ENCODE measurements at places on chromosomes 13 and 19. TPM values are rescaled to one million over a fixed set of nuclear protein-coding genes. Genes with fewer than 3 reads are reported as not detected.

- DNase-seq, result no peak
Observed at GRCh38 chr19:19873381-19873780, 7.7 kb downstream of the ZNF253 start.

GRCh38 chr19:40512473-40513344 lies 45.9 kb downstream of the SPTBN4 start:
- peak; percentile 11 for DNase-seq

- no peak for DNase-seq
Observed at GRCh38 chr13:80458543-80458942, 117.6 kb upstream of the SPRY2 start.

The ZNF418 gene
- total RNA-seq, result 4.2 TPM

DNA sequence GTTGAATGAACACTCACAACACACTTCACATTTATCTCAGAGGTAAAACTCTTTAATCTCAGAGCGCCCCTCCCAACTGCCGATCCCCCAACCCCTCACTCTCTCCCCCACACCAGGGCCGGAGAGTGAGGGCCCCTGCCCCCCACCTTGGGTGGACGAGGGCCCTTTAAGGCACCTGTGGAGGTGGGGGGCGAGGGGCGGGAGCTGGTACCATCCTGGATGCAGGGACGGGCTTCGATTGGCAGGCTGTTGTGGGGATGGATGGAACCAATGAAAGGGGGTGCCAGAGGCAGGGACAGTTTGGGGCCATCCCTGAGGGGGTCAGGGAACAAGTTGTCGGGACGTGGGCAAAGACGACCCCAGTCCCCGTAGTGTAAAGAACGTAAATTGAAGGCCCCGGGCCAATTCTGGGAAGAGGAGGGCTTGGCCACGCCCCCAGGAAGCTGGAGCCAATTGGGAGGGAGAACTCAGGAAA lies 1.7 kb upstream of the PNKP start:
- DNase-seq, result no peak

DNA sequence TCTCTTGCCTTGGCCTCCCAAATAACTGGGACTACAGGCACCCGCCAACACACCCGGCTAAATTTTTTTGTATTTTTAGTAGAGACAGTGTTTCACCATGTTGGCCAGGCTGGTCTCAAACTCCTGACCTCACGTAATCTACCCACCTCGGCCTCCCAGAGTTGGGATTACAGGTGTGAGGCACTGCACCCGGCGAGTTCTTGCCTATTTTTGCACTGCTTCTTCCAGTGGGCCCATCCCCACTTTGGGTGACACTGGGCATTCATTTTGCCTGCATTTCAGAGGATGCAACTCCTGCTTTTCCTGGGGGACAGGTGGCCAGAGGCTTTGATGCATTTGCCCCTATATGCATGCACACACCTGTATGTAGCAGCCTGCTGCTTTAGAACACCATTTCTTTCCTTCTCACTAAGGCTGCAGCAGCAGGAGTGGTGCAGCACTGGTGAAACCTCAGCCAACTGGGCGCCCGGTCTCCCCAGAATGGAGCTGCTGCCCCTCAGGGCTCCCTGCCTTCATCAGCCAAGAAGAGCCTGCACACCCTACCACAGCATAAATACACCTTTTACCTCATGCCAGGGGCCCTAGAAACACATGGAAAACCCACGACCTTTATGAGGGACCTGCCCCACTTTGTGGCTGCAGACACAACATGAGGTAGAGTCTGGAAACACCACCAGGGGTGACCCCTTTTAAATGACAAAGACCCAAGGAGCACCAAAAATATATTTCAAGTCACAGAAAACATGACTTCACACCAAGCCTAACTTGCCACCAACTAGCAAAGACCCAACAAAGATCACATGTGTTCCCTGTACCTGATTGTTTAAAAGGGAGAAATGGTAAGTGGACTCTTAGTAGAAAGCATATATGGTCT lies 36.8 kb upstream of the POP4 start:
- no peak for DNase-seq

DNA sequence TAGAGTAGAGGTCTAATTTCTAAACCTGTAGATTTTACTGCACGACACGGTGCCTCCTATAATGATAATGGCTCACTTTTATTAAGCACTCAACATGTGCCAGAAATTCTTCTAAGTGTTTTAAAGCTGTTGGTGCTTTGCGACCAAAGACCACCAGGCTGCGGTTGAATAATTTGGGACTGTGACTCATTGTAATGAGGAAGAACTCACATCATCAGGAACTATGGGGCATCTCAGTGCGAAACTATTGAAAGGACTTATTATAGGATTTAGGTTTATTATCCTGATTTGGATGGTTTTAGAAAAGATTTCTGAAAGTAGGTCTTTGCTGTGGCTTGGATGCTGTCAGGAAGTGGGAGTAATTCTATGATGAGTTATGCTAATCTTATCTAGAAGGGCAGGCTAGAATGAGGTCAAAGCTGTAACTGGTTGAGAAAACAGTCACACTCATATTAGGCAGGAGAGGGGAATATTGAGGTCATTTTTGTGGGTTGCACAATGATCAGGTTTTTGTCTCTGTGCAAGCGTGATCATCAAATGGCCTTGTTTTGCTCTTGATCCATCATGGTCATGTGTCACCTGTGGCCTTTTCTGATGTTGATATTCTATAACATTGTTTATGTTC lies 266.8 kb downstream of the PCDH20 start:
- no peak for DNase-seq

GRCh38 chr13:28528848-28529247 lies 33.9 kb upstream of the FLT1 start:
- no peak for DNase-seq

GRCh38 chr19:5784581-5785147 lies at the start of gene PRR22:
Gene PRR22, minus strand, starts transcription at chr19:5784746. Its CDS starts 86 bp downstream, at chr19:5784660.
- no peak for DNase-seq

The OR10H1 gene
- total RNA-seq, result not detected

DNA sequence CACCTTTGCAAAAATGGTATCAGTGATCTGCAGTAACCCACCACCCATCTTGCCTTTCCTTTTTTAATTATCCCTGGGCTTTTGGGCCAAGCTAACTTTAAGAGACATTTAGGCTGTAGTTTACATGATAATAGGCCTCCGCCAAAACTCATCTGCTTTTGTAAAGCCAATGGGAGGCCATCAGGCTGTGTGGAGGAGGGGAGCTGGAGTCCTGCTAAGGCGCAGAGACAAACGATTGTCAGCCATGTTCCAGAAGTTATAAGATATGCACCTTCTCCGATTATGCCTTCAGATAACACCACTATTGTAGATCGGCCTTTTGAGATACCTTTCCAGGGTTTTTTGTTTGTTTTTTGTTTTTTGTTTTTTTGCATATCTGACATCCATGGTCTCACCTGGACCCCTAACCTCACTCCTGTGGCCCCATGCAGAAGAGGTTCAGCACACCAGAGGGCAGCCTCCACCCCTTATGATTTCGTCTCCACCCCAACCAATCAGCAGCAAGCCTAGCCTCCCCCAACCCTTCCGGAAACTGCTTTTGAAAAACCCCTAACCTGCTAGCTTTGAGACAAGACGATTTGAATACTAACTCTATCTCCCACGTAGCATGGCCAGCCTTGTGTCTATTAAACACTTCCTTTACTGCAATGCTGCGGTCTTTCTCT lies 113.9 kb upstream of the UBL3 start:
- DNase-seq, result no peak

GRCh38 chr13:30373727-30374126 lies 48.6 kb upstream of the UBE2L5 start:
- DNase-seq, result no peak

DNA sequence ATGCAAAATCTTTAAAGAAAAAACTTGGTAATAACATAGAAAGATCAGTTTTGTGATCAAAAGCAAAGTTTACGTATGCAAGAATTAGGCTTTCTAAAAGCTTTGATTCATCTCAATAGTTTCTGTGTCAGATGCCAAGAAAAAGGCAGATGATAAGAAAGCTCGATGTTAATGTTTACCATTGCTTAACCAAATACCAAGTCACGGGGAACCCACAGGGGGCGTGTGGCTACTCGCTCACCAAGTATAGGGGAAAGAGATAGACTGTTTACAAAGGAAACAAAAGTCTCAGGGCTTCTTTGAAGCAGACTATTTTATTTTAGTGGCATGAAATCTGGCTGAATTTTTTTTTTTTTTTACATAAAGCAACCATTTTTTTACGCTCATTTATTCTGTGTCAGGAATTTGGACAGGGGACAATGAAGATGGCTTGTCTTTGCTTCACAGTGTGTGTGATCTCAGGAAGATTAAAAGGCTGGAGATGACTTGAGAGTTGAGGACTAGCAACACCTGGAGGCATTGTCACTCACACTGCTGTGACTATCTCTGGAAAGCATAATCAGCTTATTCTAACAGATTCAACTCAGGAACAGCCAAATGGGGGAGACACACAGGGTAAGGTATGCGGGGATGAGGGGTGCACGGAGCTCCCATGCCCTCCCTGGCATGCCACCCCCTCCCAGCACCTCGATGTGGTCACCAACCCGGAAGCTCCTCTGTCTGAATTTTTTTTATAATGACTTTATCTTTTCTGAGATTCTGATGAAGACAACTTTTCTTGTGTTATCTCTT lies 24.9 kb downstream of the RCBTB1 start:
- DNase-seq, result peak; percentile 79

DNA sequence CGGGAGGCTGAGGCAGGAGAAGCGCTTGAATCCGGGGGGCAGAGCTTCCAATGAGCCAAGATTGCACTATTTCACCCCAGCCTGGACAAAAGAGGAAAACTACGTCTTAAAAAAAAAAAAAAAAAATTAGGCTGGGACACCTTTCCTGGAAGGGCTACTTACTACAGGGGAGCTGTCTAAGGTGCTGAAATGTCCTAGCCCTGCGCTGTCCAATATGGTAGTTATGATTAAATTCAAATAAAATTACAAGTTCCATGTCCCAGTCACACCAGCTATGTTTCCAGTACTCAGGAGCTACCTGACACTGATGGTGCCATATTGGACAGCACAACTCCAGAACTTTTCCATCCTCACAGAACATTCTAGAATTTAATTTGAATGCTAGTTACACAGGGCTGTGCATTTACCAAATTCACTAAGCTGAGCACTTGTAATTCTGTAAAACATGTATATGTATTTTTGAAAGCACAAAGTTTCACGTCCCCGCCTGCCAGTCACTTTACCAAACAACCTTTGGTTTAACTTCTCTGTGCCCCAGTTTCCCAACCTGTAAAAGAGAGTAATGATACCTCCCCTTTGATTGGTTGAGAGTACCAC lies 9.2 kb upstream of the ZSCAN22 start:
- peak; percentile 59 for DNase-seq

The KIR2DL4 gene
- not detected for total RNA-seq

DNA sequence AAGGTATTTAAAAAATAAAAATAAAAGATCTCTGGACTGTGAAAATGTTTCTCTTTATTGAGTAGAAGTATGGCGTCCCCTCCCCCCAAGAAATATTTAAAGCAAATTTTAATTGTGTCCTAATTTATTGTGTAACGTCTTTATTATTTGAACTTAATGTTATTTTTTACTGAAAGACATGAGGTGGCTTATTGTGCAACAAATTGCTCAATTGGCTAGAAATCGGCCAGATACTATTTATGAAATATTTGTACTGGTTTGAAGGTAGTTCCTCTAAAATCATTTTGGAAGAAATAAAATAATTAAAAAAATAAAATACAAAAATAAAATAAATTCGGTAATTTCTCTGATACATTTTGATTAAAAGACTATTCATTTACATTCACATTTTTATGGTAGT lies 162.3 kb downstream of the DACH1 start:
- no peak for DNase-seq

DNA sequence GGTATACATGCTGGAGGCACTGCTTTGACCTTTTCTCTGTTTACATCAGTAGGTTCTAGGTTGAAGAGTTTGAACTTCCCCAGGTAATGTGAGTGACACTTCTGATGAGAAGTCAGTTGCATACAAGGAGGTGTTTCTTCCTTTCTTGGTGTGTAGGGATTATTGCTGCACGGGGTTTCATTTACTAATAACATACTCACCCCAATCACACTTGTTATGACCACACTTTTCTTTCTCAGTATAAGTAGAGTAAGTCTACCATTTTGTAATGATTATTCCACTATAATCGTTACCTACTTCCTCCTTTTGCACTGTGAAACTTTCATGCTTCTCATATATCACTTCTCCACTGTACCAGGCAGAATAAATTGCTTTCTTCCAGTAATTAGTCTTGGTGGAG lies 138.0 kb downstream of the TNFSF13B start:
- no peak for DNase-seq

The POLR2I gene
- 35.8 TPM for total RNA-seq

The SBNO2 gene
- total RNA-seq, result 13.4 TPM

All from IMR-90 (cell line).